Activated CD4-positive, alpha-beta T cell treated with anti-CD3 and anti-CD28 coated beads, Interleukin-2, Interleukin-6, amounts not matched to agents 100 ng/mL and 50 ng/mL, durations not matched to agents 16 hours and 8 hours (primary cell): ENCODE measurements at places on chromosomes 2 and 18.

GRCh38 chr18:56517761-56518160 is 120.6 kb downstream of the TXNL1 start:
- no peak for DNase-seq

GRCh38 chr2:61995515-61995914 is 90.0 kb downstream of the COMMD1 start:
- no peak for DNase-seq

DNA sequence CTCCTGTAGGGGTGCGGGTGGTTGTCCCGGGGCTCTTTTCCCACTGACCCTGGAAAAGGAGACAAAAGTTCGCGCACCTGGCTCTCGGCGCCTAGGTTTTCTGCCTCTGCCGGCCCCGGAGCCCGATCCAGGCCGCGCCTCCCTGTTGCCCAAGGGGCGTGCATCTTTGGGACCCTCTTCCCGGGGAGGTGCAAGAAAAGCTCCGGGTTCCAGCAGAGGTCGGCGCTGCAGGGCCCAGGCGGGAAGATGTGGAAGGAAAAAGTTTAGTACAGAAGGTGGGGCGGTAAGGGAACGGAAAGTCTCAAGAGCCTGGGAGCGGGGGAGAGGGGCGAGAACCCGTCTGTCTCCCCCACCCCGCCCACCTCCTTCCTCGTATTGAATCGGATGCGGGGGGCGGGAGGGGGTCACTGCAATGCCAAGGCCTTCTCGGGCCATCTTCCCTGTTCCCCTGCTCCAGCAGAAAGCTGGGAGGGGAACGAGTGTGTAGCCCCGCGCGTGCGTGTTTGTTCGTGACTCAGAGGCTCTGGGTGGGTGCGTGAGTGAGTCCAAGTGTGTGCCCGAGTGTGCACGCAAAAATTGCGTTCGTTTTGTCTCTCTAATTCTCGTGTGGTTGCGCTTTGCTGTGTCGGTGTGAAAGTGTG is 6.3 kb upstream of the EN1 start:
- no peak for DNase-seq

- DNase-seq, result no peak
Measured at GRCh38 chr2:235716875-235717496, 223.1 kb downstream of the AGAP1 start.

GRCh38 chr18:80163183-80163582 is 54.1 kb downstream of the ADNP2 start:
- no peak for DNase-seq

- DNase-seq, result no peak
Measured at GRCh38 chr2:26678035-26678434, 14.5 kb upstream of the KCNK3 start.
